ENCODE measurements at places on chromosomes 7 and 10.
A peak's percentile ranks its signal among the peaks of the same experiment; 100 is the strongest.

GRCh38 chr10:94088926-94089381, 95.2 kb downstream of the PLCE1 start:
- DNase-seq: no peak

- peak; percentile 37 for DNase-seq
These were observed at the start of gene PON2 for GRCh38 chr7:95434557-95435421. Gene PON2, minus strand, starts transcription at chr7:95435028. Its CDS starts 77 bp downstream, at chr7:95434951.

DNA sequence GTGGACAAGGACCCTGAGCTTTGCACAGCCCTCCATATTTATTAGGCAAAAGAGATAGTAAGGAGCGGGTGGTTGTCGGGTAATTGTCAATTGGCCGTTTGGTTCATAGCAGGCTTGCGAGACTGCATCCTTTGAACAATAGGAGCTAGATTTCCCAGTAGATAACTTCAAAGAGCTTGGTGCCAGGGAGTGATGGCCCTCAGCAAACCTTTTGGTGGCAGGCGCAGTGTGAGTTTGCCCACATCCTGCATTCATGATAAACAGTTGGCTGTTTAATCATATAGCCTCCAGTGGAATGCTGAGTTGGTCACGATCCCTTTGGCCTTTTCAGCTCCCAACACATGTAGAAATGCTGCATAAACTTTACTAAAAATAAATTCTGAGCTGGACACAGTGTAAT, 156.9 kb downstream of the AKR1D1 start:
- no peak for DNase-seq

GRCh38 chr7:55350281-55350680, 14.9 kb upstream of the LANCL2 start:
- DNase-seq: no peak

DNA sequence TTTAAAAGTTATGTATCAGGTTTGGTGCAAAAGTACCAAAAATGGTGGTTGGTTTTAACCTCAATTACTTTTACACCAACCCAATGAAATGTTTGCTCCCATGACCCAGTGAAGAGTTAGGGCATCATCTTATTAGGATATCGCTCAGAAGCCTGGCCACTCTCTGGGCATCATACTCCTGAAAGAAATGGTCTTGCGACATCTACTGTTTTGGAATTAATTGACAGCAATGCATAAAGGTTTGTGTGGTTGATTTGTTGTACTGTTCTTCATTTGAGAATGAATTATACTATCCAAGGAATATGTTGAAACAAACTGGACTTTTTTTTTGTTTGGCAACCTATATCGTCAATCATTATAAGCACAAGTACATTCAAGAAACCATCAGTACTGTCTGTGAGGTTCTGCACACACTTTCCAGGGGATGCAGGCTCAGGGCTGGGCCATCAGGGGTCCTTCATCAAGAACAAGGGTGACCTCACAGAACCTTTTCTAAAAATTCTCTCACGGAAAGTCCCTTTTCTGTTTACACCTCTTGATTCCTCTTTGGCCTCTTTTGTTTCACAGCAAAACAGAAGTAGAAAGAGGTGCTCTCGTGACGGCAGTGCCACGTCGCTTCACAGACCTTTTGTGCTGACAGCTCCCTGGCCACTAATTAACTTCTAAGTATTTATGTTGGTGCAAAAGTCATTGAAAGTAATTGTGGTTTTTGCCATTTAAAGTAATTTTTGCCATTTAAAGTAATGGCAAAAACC, 117.2 kb upstream of the KLF6 start:
- DNase-seq: no peak

DNA sequence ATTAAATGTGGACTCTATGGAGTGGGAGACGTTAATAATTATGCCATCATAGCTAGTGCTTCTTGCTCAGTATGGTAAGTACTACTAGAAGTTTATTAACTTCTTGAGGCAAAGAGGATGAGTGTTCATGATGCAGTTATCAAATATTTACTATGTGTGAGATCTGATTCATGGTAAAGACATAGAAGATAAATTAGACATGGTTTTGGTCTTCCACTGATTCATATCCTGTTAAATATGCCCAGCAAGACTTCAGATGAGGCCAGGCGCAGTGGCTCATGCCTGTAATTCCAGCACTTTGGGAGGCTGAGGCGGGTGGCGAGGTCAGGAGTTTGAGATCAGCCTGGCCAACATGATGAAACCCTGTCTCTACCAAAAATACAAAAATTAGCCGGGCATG, 547.1 kb upstream of the ANKRD30A start:
- DNase-seq: no peak

DNA sequence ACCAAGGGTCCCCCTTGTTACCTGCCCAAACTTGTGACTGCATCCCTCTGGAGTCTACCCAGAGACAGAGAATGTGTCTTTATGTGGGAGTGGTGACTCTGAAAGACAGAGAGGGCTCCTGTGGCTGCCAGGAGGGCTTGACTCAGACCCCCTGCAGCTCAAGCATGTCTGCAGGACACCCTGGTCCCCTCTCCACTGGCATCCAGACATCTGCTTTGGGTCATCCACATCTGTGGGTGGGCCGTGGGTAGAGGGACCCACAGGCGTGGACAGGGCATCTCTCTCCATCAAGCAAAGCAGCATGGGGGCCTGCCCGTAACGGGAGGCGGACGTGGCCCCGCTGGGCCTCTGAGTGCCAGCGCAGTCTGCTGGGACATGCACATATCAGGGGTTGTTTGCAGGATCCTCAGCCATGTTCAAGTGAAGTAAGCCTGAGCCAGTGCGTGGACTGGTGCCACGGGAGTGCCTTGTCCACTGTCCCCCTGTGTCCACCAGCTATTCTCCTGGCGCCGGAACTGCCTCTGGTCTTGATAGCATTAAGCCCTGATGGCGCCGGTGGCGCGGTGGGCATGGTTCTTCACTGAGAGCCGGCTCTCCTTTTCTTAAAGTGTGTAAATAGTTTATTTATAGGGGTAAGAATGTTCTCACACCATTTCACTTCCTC, 19.4 kb upstream of the SH2D4B start:
- no peak for DNase-seq

DNA sequence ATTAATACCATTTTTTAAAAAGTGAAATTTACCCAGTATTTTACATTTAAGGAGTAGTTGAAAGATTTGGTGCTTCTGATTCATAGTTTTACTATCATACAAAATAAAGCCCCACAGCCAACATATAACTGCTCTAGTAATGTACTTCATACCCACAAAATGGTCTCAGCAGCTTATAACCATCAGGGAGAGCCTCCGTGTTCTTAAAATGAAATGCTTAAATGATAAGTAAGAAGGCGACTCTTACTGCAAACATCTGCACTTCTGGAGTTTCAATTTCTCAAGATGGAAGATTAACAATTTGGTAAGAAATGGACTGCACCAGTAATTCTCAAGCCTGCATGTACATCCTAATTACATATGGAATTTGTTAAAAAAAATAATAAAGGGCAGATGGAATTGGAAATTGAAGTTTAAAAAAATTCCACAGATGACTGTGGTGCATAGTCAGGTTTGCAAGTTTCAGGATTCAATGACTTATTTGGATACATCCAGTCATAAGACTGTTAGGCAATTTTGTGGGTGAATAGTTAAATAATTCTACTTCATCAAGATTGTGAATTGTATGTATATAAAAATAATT, 461.0 kb downstream of the KIF20B start:
- DNase-seq: no peak

- no peak for DNase-seq
These were observed 431.1 kb upstream of the KLF6 start for GRCh38 chr10:4215963-4216575.

- DNase-seq: no peak
These were observed 4.7 kb downstream of the TMEM236 start for GRCh38 chr10:17756557-17757217.

DNA sequence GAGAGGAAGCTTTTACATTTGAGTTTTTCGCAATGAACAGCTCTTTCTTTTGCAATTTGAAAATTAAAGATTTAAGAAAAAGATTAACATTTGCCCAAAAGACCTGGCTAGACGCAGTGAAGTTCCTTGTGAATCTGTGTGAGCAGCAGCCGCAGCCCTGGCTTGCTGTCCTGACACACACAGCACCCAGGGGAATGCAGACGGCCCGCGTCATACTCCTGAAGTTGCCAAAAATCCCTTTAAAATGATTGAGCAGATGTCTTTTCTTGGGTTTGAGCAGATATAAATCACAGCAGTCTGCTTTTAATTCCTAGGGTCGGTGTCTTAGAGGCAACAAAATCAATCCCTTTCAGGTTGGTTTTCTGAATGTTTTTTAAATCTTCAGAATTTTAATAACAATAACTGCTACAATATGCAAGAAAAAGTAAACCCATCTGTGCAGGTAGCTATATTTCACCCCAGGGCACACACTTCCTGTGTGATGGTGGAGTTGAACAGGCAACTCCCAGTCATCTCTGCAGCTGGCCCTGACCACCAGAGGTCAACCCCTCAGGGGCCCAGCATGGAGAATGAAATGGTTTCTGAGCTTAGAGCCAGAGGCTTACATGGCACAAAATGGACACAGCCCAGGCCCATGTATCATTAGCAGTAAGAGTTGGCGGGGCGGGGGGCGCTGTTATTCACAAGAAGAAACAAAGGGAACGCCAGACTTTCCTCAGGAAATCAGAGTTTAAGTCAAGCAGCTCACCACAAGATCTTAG, 32.2 kb upstream of the TRIL start:
- no peak for DNase-seq

- DNase-seq: no peak
These were observed 91.5 kb downstream of the FOXL3 start for GRCh38 chr7:381211-382042.

DNA sequence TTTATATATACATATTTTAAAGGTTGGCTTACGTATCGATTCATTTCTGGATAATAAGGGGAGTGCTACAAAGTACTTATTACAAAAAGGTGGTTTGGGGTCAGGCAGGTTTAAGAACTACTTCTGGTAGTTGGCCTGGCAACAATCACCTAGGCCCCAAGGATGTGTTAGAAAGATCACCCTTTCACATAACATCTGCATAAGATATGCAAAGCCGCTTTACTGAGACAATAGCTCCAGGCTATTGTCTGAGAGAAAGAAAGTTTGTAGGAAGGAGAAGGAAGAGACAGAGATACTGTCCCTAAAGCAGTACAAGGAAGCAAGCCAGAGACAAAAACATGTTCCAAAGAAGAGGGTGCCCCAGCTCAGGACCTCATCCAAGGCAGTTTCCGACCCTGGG, 6.2 kb downstream of the PAXIP1 start:
- no peak for DNase-seq

DNA sequence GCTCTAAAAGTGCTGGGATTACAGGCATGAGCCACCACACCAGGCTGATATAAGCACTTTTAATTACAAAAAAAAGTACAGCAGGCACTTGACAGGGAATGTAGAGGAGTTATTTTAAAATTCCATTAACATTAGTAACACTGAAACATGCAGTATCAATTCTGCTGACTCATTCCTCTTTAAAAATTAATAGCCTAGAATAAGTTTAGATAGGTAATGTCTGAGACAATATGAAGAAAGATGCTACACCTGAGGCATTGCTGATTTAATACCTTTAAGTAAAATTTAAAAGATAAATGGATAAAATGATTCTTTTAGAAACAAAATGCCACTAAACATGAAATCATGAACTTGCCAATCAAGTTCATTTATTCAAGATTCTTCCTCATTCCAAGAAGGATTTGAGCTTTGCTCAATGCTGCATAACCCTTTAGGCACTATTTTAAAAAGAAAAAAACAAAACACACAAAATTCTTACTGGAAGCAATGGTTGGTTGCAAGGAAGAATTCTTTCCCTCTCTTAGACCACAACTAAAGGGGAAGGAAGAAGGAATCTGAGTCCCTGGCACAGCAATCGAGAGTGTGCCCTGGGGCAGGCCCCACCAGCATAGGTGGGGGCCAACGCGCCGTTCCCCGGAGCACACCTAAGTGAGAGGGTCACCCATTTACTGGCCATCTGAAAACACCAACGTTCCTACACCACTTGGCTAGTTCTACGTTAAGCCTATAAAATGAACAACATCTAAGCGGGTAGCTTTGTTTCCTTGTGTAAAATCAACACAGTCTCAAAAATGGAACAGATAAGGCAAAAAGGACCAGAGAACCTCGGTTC, 26.6 kb downstream of the ESYT2 start:
- no peak for DNase-seq

Measured in NCI-H1694 treated with DMSO at 0.1 percent for 48 hours (cell line).